Fibroblast of skin of abdomen (primary cell): ENCODE measurements at places on chromosomes 6 and 20.
A peak's percentile ranks its signal among the peaks of the same experiment; 100 is the strongest.

DNA sequence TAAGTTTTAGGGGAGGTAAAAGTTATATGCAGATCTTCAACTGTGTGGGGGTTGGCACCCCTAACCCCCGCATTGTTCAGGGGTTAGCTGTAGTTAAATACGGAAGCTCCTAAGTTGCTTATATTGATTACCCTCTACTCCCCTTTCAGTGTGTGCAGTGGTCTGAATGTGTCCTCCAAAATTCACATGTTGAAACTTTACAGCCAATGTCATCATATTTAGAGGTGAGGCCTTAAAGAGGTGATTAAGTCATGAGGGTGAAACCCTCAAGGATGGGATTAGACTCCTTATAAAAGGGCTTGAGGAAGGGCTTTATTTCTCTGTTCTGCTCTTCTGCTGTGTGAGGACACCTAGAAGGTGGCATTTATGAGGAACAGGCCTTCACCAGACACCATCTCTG, 22.3 kb downstream of the TULP4 start:
- DNase-seq: no peak

GRCh38 chr20:38644588-38645260, 43.1 kb downstream of the ARHGAP40 start:
- DNase-seq: no peak

GRCh38 chr6:91653895-91654294, 1067.0 kb upstream of the MAP3K7 start:
- DNase-seq: no peak

DNA sequence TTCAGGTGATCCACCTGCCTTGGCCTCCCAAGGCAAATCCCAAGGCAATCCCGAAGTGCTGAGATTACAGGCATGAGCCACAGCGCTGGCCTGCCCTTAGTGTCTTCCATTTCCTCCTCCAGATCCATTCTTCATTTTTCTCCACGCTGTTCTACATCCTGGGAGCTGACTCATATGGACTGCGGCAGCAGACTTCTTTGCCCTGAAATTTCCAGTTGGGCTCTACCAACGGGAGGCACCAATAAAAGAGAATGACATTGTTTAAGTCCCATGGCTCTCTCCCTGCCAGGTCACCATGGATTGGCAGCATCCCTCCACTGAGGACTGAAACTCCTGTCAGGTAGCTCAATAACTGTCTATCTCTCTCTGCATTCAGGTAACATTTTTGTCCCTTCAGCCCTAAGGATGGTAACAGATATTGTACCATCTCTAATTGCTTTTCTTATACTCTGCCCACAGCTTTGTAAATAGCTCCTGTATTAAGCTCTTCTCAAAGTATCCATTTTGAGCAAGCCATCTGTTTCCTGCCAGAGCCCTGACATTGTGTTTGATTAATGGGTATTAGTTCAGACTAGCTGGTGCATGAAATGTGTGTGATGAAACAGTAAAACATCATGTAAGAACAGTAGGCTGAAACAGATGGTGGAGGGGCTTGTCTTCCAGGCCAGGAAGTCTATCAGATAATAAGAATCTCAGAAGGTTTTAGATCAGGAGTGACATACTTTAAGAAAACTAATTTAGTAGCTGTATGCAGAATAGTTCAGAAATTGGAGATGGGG, 3.6 kb downstream of the TBCC start:
- DNase-seq: peak; percentile 87

DNA sequence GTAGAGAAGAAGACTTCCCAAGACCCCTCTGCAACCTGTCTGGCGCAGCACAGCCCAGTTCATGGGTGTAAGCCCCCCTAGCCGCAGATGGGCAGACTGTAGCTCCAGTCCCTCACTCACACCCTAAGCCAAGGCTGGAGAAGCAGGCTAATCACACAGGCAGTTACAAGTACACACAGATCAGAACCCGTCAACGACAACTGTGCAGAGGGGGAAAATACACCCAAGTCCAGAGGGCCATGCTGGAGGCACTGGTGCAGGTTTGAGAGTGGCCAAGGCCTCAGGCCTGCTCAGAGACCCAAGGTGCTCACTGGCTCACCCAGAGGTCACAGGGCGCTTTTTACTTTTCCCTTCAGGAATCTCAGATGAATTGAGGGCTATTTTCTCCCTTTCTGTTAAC, 106.1 kb downstream of the NOL4L start:
- DNase-seq: no peak

- DNase-seq: peak; percentile 45
Measured at GRCh38 chr20:48791666-48792071, 36.1 kb downstream of the PREX1 start.

DNA sequence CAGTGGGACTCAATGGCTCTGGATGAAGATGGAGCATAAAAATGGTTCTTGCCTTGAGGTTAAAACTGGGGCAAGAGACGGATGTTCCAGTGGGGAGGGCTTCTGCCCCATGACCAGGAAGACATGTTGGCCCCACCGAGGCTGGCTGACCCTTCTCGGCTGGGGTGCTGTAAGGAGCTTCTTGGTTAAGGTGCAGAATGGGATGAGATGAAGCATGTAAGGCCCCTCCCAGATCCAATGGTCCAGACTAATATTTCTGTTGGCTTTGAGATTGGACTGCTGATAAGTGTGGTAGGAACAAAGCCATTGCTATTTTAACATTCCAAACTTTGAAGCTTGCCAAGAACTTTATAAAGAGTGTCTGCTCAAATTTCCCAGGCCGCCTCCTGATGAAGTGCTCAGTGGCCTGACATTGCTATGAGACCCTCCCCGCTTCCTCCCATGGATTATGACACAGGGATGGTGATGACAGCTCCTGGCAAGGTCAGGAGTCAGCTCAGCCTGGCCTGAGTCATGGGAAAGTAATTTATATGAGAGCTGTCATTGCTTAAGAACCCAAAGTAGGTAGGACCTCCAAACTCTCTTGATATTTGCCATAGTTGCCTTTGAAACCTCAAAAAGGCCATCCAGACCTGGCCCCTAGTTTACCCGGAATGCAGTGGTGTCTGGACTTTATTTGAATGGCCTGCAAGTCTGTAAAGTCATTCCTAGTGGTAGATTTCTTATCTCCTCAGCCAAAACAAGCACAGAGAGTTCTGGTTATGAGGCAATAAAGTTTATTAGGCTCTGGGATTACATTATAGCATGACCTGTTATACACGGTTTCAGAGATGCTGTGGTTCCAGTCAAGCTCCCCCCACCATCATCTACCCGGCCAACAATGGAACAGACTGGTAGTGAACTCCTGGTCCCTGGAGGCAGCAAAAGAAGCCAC, 55.2 kb downstream of the TGM2 start:
- peak; percentile 100 for DNase-seq
